ENCODE measurements at places on chromosomes 1 and 21. TPM values are rescaled to one million over a fixed set of nuclear protein-coding genes. Genes with fewer than 3 reads are reported as not detected.

The OR6F1 gene
- not detected for total RNA-seq

The IGSF21 gene
- total RNA-seq: 6.6 TPM

The GBP6 gene
- total RNA-seq: not detected

The OLFM3 gene
- total RNA-seq: 0.41 TPM

The OLFML2B gene
- total RNA-seq: 6.7 TPM

The MRPL24 gene
- 71.9 TPM for total RNA-seq

The ANXA9 gene
- total RNA-seq: 3.3 TPM

The COL6A1 gene
- total RNA-seq: 127 TPM

The OR2L2 gene
- 0.09 TPM for total RNA-seq

GRCh38 chr1:227925582-227926198 is 22.0 kb downstream of the WNT9A start:
- H3K27me3 ChIP-seq: no peaks in the 10 kb centered on the region
- DNase-seq: no peak
- H3K27ac ChIP-seq: no peak overlapping the region
- H3K4me1 ChIP-seq: no peaks in the 10 kb centered on the region

GRCh38 chr1:82534996-82535395 is 734.3 kb downstream of the ADGRL2 start:
- H3K27me3 ChIP-seq: no peaks in the 10 kb centered on the region
- DNase-seq: no peak
- H3K27ac ChIP-seq: no peak overlapping the region
- no peaks in the 10 kb centered on the region for H3K4me1 ChIP-seq
- no peak overlapping the region for H3K4me3 ChIP-seq

DNA sequence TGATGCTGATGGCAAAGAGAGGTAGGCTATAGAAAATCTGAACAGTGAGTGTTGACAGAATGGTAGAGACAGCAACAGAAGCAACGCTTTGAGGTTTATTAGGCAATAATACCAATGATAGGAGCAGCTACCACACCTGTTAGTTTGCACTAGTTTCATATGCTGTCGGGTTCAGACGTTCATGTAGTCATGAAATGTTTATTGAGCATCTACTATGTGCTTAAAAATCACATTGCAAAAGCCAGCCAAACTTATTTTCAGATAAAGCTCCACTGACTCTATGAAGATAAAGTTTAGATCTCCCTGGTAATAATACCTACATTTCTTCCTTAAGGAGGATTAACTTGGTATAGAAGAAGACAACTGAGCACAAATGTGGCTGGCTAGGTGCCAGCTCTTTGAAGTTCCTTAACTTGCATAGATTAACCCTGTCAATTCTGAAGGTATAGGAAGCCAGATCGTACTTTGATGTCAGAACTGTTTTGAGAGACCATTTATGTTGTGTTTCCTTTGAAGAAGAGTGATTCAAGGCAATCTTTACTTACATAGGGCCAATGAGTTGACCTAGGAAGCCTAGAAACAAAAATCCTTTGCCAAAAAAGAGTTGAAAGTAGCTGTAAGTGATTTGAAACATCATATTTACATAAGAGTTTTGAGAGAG is 71.5 kb downstream of the DISP1 start:
- H3K4me1 ChIP-seq: peaks cover 10% of the 10 kb centered on the region
- no peaks in the 10 kb centered on the region for H3K27me3 ChIP-seq
- no peak overlapping the region for H3K4me3 ChIP-seq
- H3K36me3 ChIP-seq: no peaks in the 10 kb centered on the region

- no peaks in the 10 kb centered on the region for H3K4me1 ChIP-seq
- DNase-seq: peak; percentile 68
- H3K4me3 ChIP-seq: no peak overlapping the region
- no peaks in the 10 kb centered on the region for H3K36me3 ChIP-seq
- no peaks in the 10 kb centered on the region for H3K27me3 ChIP-seq
- H3K27ac ChIP-seq: no peak overlapping the region
These were observed 9.0 kb upstream of the ARID1A start for GRCh38 chr1:26686795-26687194.

- DNase-seq: peak; percentile 76
- H3K36me3 ChIP-seq: no peaks in the 10 kb centered on the region
- no peaks in the 10 kb centered on the region for H3K27me3 ChIP-seq
- no peak overlapping the region for H3K27ac ChIP-seq
- no peaks in the 10 kb centered on the region for H3K4me1 ChIP-seq
These were observed 6.8 kb upstream of the ACKR1 start for GRCh38 chr1:159197561-159198557.

DNA sequence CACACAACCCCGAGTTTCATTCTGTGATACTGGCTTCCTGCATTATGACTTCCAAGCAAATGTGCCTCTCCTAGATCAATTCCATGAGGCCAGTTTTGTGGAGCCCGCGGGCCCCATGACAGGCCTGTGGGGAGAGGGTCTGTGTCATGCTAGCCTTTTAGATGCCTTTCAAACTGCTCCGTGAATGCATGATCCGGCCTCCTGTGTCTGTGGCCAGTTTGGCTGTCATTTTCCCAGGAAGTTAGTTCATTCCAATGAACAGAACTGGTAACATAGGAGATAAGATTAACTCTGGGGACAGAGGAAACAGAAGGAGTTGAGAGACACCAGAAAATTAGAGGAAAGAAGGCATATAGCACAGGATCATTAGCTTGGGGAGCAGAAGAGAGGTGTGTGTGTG is 3.2 kb downstream of the FNDC7 start:
- H3K4me3 ChIP-seq: no peak overlapping the region
- H3K27ac ChIP-seq: no peak overlapping the region
- no peaks in the 10 kb centered on the region for H3K27me3 ChIP-seq
- no peaks in the 10 kb centered on the region for H3K36me3 ChIP-seq

- DNase-seq: no peak
- H3K4me3 ChIP-seq: no peak overlapping the region
- no peaks in the 10 kb centered on the region for H3K27me3 ChIP-seq
- no peak overlapping the region for H3K27ac ChIP-seq
- no peaks in the 10 kb centered on the region for H3K4me1 ChIP-seq
These were observed 9.1 kb upstream of the THEM5 start for GRCh38 chr1:151862604-151863003.

DNA sequence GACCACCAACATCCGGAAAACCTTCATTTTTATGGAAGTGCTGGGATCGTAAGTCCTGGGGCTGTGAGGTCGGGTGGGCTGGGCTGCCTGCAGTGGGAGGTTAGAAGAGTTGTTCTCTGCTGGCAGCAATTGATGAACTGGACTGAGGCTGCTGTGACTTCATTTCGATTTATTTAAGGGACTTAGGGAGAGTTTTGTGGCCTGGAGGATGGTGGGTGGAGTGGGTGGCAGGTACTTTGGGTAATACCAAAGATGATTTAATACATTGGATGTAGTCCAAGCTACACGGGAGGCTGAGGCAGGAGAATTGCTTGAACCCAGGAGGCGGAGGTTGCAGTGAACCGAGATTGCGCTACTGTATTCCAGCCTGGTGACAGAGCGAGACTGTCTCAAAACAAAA is 11.5 kb downstream of the CAMK1G start:
- no peaks in the 10 kb centered on the region for H3K36me3 ChIP-seq
- H3K4me3 ChIP-seq: no peak overlapping the region
- no peak for DNase-seq
- H3K4me1 ChIP-seq: no peaks in the 10 kb centered on the region
- H3K27ac ChIP-seq: no peak overlapping the region

- peak overlapping the region; percentile 97 for H3K4me3 ChIP-seq
- DNase-seq: peak; percentile 95
- no peaks in the 10 kb centered on the region for H3K27me3 ChIP-seq
- H3K36me3 ChIP-seq: peaks cover 12% of the 10 kb centered on the region
- peaks cover 11% of the 10 kb centered on the region for H3K4me1 ChIP-seq
These were observed 420 bp downstream of the CFAP57 start for GRCh38 chr1:43172527-43172972.

GRCh38 chr1:175878775-175879174 is 135.4 kb upstream of the TNR start:
- no peaks in the 10 kb centered on the region for H3K4me1 ChIP-seq
- H3K27ac ChIP-seq: no peak overlapping the region
- H3K4me3 ChIP-seq: no peak overlapping the region
- no peaks in the 10 kb centered on the region for H3K36me3 ChIP-seq
- no peak for DNase-seq
- H3K27me3 ChIP-seq: no peaks in the 10 kb centered on the region

DNA sequence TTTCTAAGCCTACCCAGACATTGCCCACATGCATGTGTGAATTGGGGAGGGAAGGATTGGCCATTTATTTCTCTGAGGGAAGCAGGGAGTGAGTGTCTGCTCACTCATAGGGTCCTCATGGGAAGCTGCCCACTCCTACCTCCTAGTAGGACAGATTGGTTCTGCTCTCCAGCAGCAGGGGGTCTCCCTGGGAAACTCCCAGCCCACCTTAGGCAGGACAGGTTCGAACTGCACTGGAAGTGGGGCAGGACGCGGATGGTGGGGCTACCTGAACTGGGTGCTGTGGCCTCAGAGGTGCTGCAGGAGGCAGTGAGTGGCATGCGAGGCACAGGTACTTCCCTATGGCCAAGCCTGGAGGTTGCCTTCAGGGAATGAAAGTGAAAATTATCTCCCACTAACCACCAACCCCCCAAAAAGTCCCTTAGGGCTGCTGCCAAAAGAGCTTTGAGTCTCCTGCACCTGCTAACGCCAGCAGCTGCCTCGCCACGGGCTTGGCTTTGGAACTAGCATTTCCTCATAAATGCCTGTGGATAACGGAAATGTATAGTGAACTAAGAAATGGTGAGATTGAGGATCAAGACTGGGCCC is 157.0 kb upstream of the COA6 start:
- no peak for DNase-seq
- no peak overlapping the region for H3K4me3 ChIP-seq
- H3K4me1 ChIP-seq: no peaks in the 10 kb centered on the region
- H3K36me3 ChIP-seq: no peaks in the 10 kb centered on the region

DNA sequence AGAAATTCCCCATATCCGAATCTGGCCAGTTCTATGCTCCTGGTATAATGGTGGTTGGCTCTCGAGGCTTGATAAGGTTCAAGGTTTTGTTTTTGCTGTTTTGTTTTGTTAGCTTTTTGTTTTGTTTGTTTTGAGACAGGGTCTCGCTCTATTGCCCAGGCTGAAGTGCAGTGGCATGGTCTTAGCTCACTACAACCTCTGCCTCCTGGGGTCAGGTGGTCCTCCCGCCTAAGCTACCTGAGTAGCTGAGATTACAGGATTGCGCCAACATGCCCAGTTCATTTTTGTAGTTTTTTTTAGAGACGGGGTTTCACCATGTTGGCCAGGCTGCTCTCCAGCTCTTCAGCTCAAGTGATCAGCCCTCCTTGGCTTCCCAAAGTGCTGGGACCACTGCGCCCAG is 109.1 kb upstream of the ERRFI1 start:
- no peaks in the 10 kb centered on the region for H3K36me3 ChIP-seq
- no peak overlapping the region for H3K4me3 ChIP-seq
- H3K4me1 ChIP-seq: peaks cover 14% of the 10 kb centered on the region
- DNase-seq: no peak

GRCh38 chr21:16532840-16533239 is 803.1 kb downstream of the USP25 start:
- no peak overlapping the region for H3K4me3 ChIP-seq
- peaks cover 3% of the 10 kb centered on the region for H3K4me1 ChIP-seq

DNA sequence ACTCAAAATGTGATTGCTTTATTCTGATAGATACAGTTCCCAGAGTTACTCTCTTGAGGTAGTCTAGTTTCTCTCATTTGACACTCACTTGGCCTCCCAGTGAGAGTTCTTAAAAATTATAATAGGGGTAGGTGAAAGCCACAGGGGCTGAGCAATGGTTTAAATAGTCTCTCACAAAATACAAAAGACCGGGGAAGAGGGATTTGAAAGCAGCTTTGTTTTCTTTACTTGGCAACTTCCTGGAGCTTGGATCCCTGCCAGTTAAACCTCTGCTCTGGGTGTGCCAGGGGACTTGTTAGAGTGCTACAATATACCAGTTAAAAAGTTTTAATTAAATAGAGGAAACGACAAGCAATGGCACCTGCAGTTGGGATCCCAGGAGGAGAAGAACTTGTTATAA is 31.7 kb downstream of the OR13G1 start:
- no peaks in the 10 kb centered on the region for H3K27me3 ChIP-seq
- H3K36me3 ChIP-seq: no peaks in the 10 kb centered on the region
- DNase-seq: peak; percentile 10
- no peaks in the 10 kb centered on the region for H3K4me1 ChIP-seq
- no peak overlapping the region for H3K27ac ChIP-seq
- H3K4me3 ChIP-seq: no peak overlapping the region

DNA sequence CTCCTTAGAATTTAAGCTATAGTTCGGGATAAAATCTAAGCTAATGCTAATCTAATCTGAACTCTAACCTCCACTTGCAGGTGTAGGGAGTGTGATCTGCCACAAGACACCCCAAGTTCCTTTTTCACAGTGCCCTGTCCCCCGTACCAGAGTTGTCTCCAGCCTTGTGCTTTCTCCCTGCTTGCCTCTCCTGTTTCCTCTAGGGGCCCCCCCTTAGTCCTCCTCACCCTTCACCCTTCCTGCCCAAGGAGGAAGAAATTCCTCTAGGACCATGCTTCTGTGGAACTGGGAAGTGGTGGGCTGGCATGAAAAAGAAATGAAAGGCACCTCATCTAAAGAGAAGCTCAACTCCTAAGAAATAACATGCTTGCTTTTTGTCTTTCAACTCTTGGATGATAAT is 50.2 kb upstream of the BCL9 start:
- H3K27ac ChIP-seq: no peak overlapping the region
- H3K4me1 ChIP-seq: no peaks in the 10 kb centered on the region
- no peak overlapping the region for H3K4me3 ChIP-seq
- no peaks in the 10 kb centered on the region for H3K36me3 ChIP-seq
- H3K27me3 ChIP-seq: no peaks in the 10 kb centered on the region

- DNase-seq: no peak
- no peaks in the 10 kb centered on the region for H3K36me3 ChIP-seq
- peak overlapping the region; percentile 96 for H3K4me3 ChIP-seq
- no peaks in the 10 kb centered on the region for H3K27me3 ChIP-seq
- peak overlapping the region; percentile 83 for H3K27ac ChIP-seq
These were observed 514 bp downstream of the AGL start for GRCh38 chr1:99850459-99851291.

DNA sequence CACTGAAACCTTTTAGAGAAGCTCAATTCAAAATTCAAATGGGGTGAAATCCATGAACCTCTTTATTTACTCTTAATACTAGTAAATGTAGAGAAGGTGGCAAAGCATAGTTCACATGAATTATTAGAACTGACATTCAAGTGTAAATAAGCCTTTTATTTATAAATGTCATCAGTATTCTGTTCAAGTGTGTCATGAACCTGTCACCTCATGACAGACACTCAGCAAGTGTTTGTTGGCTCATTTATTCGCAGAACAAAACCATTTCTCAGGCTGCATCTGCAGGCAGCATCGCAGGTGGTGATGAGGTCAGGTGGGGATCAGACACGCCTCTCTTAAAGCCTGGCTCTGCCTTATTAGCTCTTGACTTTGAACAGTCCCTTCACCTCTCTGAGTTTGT is 116.6 kb downstream of the SETD4 start:
- no peak overlapping the region for H3K4me3 ChIP-seq
- no peak overlapping the region for H3K27ac ChIP-seq
- H3K4me1 ChIP-seq: no peaks in the 10 kb centered on the region
- H3K36me3 ChIP-seq: no peaks in the 10 kb centered on the region
- H3K27me3 ChIP-seq: no peaks in the 10 kb centered on the region

GRCh38 chr1:14137411-14138134 is 437.6 kb downstream of the PRDM2 start:
- no peak overlapping the region for H3K4me3 ChIP-seq
- no peaks in the 10 kb centered on the region for H3K27me3 ChIP-seq
- H3K36me3 ChIP-seq: no peaks in the 10 kb centered on the region
- H3K4me1 ChIP-seq: no peaks in the 10 kb centered on the region

GRCh38 chr1:190453550-190453949 is 24.1 kb downstream of the BRINP3 start:
- no peaks in the 10 kb centered on the region for H3K36me3 ChIP-seq
- no peaks in the 10 kb centered on the region for H3K27me3 ChIP-seq
- DNase-seq: no peak
- H3K27ac ChIP-seq: no peak overlapping the region

GRCh38 chr21:32207406-32207716 is 71.5 kb downstream of the MIS18A start:
- H3K27me3 ChIP-seq: no peaks in the 10 kb centered on the region
- H3K4me3 ChIP-seq: no peak overlapping the region
- DNase-seq: no peak
- H3K36me3 ChIP-seq: no peaks in the 10 kb centered on the region
- no peaks in the 10 kb centered on the region for H3K4me1 ChIP-seq
- H3K27ac ChIP-seq: no peak overlapping the region

All from kidney (tissue), 22 donors.